GM10248 (cell line): ENCODE measurements at places on chromosomes 3 and 15.

GRCh38 chr3:175212896-175213295 lies 353.8 kb downstream of the NAALADL2 start:
- DNase-seq: no peak

DNA sequence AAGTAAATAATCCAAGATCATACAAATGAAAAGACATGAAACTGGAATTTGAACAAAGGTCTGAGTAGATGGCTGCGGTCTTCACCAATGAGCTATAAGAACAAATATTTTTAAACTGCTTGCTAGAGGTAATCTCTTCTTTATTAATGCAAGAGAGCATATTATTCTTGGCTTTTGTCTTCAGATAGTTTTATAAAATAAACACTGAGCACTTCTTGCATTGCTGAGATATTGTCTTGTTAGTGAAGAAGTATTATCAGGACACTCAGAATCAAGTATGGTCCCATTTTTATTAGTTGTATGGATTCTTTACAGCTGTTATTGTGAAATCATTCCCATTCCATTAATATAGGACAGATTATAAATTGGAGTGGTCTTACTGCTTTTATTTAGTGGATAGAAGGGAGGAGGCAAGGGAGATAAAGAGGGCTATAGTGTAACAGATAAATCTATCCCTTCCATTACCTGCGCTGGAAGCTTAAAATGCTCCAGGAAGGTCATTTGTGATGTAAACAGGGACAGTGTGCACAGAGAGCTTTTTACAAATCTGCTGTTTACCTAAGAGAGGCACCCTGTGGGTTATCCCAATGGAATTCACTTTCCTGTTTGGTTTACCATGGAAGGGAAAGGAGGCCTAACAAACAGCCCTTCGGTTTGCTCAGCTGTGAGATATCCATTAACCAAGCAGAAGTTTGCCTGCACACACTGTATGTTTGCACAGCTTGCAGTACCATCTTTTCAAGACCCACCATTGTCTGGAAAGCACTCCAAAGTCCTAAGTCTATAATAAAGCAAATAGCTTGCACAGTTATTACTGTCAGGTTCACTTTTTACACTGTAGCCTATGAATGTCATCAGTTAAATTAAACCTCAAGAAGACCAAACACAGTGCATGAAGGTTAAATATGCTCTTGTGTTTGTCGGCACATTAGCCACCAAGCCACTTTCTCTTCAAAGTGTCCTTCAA lies 347.7 kb upstream of the TGFBR2 start:
- DNase-seq: no peak

DNA sequence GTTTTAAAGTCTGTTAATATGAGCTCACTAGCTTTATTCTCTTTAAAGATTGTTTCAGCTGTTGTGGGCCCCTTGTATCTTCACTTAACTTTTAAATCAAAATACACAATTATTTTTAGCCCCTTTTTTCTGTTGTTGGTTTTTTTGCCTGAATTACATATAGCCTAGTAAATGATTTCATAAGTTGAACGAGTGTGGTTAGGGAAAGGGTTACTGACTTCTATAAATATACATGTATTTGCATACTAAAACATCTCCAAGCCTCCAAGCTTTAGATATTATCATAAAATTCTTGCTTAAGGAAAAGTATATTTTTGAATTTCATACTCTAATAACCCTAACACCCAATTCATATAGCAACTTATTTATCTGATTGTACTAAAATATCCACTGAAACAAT lies 73.2 kb upstream of the ARL6 start:
- DNase-seq: no peak

DNA sequence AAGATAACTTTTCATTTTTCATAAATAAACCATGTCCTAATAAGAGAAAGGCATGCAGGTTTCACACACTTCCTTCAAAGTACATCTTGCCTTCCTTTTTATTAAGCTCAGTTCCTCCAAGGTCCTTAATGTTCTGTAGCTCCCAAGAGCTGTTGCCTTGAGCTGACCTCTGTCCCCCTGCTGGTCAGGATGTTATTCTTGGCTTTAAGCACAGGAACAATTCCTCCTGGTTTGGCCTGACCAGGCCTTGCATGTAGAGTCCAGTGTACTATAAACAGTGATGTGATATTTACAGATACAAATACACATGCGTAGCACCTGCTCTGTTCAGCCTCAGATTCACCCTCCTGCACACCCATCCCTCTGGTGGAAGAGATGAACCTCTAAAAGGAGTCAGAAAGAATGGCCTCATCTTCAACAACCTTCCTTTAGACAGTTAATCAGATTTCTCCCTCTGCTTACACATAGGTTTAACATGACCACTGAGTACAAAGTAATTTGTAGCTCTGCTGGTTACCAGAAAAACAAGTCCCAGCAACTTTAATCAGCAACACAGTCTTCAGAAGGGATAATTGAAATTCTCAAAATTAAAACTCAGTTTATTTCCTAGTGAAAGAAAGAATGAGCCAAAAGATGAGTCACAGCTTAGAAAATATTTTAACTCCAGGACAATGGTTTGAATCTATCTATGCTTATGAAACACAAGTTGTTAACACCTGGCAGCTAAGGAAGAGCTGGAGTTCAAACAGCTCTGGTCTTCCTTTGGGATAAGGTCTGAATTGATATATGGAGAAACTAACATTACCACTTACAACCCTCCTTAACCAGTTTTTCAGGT lies 46.5 kb downstream of the PTPN9 start:
- no peak for DNase-seq

DNA sequence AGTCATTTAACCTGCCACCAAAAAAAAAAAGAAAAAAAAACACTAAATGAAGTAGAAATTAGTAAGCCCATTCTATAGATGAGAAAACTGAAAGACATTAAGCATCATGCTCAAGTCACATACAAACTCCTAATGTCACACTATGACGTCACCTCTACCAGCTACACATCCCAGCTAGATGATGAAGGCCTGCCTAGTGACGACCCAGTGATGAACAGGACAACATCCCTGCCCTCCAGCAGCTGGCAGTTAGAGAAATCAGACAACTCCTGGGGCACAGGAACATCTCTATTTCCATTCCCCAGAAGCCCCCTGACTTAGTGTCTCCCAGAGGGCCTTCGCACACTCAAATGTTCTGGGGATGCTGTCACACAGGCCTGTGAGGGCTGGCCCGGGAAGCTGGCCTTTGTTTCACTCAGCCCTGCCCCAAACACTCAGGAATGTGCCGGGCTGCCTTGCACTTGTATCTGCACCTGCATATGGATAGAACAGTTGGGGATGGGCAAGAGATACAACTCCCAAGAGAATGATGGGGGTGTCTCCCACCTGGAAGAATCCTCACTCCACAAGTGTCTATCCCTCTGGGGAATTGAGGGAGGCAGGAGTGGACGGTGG lies 7.0 kb upstream of the HAPLN3 start:
- no peak for DNase-seq

DNA sequence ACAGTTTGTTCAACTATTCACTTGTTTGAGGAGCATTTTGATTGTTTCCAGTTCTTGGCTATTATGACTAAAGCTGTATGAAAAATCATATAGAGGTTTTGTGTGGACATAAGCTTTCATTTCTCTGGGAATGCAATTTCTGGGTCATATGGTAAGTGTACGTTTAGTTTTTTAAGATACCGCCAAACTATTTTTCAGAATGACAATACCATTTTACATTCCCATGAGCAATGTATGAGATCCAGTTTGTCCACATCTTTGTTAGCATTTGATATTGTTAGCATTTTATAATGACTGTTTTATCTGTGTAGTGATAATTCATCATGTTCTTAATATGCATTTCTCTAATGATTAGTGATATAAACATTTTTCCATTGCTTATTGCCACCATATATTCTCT lies 258.7 kb upstream of the CTNNB1 start:
- no peak for DNase-seq

DNA sequence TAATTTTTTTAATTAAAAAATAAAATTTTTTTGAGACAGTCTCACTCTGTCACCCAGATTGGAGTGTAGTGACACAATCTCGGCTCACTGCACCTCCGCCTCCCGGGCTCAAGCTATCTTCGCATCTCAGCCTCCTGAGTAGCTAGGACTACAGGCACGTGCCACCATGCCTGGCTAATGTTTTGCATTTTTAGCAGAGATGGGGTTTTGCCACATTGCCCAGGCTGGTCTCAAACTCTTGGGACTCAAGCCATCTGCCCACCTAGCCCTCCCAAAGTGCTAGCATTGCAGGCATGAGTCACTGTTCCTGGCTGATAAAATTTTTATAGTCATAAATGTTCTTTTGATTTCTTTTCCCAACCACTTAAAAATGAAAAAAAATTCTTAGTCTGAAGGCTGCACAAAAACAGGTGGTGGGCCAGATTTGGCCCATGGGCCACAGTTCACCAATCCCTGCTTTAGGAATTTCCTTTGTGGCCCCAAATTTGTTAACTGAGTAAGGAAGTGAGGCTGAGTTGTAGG lies 9.2 kb downstream of the UBA5 start:
- DNase-seq: no peak

DNA sequence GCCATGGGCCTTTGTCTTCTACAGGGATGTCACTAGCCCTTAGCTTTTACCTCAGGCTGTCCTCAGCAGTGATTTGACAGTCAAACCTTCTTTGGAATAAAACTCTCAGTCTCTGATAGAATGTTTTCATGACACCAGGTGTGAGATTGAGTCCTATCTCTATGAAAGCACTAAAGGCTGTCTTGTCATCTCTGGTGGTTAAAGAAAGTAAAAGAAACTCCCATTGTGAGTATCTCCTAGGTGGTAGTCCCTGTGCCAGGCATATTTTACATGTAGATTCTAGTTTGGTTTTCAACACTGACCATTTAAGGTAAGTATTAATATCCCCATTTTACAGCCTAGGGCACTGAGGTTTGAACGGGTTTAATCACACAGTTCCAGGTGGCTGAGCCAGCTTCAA lies 360.2 kb downstream of the CHST2 start:
- no peak for DNase-seq
